Cortex of kidney (tissue), 1 donor: ENCODE measurements at places on chromosomes 6 and 20.

DNA sequence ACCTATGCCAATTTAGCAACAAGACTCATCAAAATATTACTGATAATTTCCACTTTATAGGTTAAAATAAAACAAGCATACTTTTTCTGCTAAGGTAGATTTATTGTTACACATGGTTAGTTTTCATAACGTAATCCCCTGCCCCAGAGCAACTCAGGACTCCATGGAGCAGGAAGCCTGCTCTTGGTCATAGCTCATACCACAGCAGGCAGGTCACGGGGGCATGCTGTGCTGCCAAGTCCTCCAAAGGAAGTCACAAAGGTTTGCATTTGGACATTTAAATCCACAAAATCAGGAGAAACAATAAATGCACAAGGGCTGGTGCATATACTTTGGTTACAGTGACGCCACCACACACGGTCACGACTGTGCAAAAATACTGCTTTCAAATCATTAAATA is 12.5 kb downstream of the GZF1 start:
- DNase-seq = no peak

GRCh38 chr6:79665725-79666551 is 34.8 kb downstream of the SH3BGRL2 start:
- no peak for DNase-seq

DNA sequence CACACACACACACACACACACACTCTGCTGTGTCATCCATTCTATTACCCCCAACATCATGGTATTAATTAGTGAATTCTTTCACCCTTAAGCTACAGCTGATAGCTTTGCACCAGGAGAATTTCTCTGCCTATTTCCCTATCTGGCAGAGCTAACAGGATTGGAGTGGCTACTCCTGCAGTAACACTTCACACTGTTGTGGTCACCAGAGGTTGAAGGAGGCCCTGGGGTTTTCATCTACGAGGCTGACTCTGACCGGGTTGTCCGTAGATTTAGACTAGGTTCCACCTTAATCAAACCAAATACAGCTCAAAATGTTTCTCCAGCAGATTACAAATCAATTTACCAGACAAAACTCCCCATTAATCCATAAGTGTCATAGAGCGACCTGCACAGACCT is 69.2 kb upstream of the RIPOR2 start:
- no peak for DNase-seq

DNA sequence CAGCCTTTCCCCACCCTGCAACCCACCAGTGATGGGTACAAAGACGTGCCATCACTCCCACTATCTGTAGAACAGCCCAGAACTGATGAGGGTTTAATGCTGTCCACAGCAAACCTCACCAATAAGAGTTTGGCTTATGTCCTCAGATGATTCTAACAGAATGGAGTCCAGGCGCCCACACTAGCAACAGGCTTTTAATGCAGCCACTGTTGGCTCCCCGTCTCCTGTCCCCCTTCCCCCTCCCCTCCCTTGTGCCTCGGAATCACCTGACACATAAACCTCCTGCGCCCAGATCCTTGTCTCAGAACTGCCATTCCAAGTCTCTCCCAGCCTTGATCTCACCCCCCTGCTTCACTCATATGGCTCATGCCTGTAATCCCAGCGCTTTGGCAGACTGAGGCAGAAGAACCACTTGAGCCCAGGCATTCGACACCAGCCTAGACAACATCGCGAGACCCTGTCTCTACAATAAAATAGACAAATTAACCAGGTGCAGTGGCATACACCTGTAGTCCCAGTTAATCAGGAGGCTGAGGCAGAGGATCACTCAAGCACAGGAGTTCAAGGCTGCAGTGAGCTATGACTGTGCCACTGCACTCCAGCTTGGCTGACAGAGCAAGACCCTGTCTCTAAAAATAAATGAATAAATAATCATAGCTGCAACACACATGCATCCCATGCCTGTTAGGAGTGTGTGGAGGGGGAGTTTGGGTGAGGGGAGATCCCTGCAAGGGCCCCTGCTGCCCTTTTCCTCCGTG is 85.6 kb downstream of the SNX5 start:
- DNase-seq = no peak

- DNase-seq = no peak
Measured at GRCh38 chr20:37075932-37076685, 19.7 kb downstream of the RBL1 start.

GRCh38 chr6:35073766-35074471 is 67.2 kb downstream of the TCP11 start:
- DNase-seq = no peak

DNA sequence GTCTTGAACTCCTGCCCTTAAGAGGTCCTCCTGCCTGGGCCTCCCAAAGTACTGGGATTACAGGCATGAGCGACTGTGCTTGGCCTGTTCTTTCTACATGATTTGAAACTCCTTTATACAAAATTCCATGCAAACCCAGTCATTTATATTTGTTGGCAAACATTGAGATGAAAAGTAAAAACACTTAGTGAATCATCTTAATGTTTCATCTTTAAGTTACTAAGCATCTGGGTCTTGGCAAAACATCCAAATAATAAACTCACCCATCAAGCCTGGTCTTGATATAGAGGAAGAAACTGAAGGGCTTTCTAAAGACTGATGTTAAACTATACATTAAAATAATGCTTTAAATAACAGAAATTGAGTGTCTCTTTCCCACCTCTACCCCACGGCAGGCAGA is 95.1 kb downstream of the FUT9 start:
- DNase-seq = no peak

DNA sequence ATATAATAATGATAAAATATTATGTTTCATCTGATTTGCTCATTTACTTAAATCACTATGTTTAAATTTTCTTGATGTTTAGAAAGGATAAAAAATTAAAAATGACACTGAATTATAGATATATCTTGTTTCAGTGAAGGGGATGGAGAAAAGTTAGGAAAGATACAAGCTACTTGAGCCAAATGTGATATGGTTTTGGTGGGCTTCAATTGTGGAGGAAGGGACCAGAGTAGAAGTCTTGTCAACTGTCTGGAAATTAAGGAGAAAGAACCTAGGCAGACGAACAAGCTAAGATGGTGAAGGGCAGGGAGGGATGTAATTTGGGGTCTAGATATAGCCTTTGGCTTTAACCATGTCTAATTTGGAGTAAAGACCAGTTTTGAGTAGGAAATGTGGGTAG is 186.4 kb upstream of the MMS22L start:
- DNase-seq = no peak

DNA sequence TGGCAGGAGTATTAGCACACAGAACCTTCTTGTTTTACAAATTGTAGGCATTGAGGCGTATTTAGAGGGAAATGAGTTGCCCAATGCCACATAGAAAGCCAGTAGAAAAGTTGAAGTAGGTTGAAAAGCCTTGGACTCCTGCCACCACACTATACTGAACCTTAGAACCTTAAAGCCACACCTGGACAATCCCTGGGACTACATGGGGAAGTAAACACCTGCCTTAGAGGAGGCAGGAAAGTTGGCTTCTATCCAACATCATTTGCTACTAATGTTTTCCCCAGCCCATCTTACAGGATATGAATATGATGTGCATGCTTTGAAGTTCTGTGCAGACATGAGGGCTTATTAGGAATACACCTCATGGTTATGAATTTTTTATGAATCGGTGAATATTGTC is 5.3 kb upstream of the EPPIN start:
- DNase-seq = no peak

DNA sequence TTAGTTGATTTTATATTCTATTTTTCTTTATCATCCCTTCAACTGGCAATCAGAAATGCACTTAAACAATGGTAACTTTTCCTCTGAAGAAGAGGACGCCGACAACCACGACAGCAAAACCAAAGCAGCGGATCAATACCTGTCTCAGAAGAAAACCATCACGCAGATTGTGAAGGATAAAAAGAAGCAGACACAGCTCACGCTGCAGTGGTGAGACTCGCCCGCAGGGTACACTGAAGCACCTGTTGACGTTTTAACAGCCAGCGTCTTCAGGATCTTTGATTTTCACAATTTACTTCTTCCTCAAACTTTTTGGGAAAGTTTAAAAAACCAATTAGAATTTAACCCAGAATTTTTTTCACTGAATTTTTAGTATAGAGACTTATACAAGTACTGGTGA is 701 bp downstream of the RFX6 start:
- DNase-seq = no peak

- DNase-seq = no peak
Measured at GRCh38 chr20:62428396-62429295, 1.3 kb upstream of the RBBP8NL start.

- no peak for DNase-seq
Measured at GRCh38 chr20:32871627-32872160, 13.0 kb downstream of the EFCAB8 start.

DNA sequence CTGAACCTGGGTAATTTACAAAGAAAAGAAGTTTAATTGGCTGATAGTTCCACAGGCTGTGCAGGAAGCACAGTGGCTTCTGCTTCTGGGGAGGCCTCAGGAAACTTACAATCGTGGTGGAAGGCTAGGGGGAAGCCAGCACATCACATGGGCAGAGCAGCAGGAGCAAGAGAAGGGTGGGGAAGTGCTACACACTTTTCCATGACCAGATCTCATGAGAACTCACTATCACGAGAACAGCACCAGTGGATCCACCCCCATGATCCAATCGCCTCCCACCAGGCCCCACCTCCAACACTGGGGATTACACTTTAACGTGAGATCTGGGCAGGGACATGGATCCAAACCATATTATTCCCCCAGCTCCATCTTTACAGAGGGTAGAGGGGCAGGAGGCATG is 166.4 kb downstream of the NFATC2 start:
- DNase-seq = no peak

- DNase-seq = no peak
Measured at GRCh38 chr20:50693001-50693400, 1.7 kb upstream of the RIPOR3 start.

DNA sequence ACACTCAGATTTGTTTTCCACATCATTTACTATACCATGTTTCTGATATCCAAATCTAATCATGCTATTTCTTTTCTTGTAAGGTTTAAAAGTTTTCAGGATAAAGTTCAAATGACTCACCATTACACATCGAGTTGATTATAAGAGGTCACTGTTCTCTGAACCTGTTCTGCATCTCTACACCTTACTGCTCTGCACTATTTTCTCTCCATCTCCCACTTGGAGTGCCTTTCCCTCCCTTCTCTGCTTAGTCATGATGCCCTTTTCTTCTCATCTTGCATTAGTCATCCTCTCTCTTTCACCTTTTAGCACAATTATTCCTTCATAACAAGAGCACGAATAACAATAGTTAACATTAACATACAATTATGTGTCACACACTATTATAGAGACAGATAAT is 37.5 kb upstream of the FUT9 start:
- no peak for DNase-seq

DNA sequence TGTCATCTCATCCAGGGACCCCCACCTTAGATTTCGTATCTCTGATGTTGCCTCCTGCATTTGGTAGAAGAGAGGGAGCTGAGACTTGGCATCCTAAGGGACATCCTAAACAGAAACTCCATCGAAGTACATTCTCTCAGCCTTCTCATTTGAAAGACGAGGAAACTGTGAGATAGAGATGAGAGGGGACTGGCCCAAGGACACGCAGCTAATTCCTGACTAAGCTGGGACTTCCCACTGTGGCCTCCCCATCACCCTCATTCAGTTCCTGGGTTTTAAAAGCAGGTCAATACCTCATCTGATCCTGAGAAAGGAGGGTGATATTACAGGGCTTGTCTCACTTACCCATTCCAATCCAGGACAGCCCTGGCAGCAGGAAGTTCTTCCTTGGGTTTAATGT is 855 bp upstream of the WFDC5 start:
- DNase-seq = no peak

DNA sequence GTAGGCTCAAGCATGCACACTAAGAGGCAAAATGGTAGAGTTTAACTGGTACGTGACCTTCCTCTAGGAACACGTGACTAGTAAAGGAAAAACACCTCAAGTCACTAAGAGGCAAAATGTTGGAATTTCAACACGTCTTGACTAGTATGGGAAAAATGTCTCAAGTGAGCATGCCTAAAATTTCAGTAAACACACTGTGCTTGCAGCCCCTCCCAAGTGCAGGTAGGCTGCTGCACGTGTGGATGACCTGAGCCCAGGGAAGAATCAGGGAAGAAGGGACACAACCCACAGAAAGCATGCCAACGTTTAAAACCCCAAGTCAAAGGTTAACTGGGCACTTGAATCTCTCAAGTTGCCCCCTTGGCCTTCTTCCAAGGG is 162.2 kb downstream of the TENT5A start:
- DNase-seq = no peak

GRCh38 chr6:107800564-107801164 is 23.4 kb downstream of the SCML4 start:
- no peak for DNase-seq

DNA sequence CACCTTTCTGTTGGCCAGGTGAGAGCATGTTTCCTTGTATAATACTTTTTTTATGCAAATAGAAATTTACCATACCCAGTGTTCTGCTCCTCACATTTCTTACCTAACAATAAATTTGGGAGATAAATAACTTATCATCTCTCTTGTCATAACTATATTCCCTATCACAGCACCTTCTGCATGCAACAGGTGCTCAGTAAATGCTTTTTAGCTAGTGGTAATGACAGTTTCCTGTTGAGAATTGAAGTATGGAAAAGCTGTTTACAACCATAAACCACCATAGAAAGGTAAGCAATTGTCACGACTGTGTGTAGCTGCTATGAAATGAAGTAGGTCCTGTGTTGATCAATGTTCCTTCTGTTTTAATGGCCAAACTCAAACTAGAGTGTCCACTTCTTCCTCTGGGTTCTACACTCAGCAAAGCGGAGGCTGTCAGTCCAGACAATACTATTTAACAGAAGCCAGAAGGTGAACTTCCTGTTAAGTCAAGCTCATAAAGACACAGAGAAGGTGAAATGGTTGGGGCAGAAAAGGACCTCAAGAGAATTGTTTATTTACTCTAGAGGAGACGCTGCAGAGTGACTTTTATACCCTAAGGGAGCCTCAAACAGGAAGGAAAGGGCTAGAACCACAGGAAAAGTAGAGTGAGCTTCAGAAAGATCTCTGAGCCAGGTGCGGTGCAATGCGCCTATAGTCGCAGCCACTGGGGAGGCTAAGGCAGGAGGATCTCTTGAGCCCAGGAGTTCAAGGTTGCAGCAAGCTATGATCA is 84.0 kb upstream of the SLC22A16 start:
- no peak for DNase-seq

DNA sequence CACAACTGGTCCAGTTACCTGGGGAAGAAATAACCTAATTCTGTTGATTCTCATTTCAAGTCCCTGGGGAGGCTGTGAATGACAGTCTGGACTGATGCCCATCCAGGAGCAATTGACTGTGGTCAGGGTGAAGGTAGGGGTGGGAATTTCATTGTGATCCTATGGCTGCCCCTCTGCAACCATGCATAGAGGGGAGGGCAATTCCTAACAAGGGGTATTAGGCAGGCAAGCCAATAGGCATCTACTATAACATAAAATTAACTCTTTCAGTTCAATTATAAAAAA is 44.0 kb upstream of the TRAM2 start:
- DNase-seq = no peak

DNA sequence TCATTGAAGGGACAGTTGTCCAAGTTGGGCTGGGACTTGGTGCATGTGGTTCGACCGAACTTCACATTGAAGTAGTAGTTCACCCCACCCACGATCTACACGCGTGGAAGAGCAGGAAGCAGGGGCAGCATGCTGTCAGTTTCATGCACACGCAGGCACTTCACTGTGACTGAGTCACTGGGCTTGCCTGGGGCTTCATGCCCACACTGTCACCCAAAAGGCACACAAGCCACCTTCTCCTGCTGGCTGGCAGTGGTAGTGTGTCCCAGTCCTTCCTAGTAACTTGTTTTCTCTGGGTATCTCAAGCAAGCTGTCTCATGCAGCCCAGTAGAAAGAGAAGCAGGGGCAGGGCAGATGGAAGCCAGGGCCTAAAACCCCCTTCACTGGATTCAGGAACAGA is 2.0 kb downstream of the CST5 start:
- DNase-seq = no peak

GRCh38 chr6:11899645-11900044 is 112.5 kb upstream of the HIVEP1 start:
- no peak for DNase-seq
